ENCODE measurements at places on chromosomes 7 and 10. TPM values are rescaled to one million over a fixed set of nuclear protein-coding genes. Genes with fewer than 3 reads are reported as not detected.

PRSS2 gene
- not detected for polyA plus RNA-seq

- no peak for DNase-seq
Observed at GRCh38 chr7:28595801-28596200, 183.5 kb downstream of the CREB5 start.

LRRN3 gene
- polyA plus RNA-seq, result 7.1 TPM

GRCh38 chr7:92699966-92700514, 109.8 kb upstream of the FAM133B start:
- DNase-seq, result no peak

GRCh38 chr7:101367676-101368075, 5.0 kb downstream of the COL26A1 start:
- DNase-seq, result no peak

DNA sequence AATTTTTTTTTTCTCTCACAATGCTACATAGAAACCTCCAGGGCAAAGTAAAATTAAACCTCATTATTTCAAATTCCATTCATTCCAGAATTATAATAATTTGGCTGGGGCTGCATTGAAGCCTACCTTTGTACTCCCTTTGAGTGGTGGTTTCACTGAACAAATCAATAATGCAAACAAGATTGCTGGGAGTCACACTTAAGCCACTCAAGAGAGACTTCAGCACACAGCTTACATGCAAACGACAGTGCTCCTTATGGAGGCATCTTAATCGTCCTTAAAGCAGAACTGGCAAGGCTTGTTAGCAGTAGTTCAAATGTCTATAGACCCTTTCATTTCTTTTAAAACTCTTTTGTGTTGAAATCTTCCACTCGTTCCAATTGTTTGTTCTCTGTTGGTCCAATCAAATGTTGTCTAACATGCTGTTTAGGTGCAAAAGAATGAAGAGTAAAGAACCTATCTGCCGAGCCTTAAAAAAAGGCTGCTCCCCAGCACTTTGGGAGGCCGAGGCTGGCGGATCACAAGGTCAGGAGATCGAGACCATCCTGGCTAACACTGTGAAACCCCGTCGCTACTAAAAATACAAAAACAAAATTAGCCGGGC, 294.9 kb downstream of the FGFR2 start:
- no peak for DNase-seq

SAP25 gene
- 2.4 TPM for polyA plus RNA-seq

- no peak for DNase-seq
Observed at GRCh38 chr10:22633106-22633505, 81.3 kb downstream of the PIP4K2A start.

GRCh38 chr10:103184615-103185014, 8.5 kb downstream of the NT5C2 start:
- no peak for DNase-seq

GRCh38 chr10:7435674-7436073, 24.8 kb upstream of the SFMBT2 start:
- DNase-seq, result no peak

- peak; percentile 62 for DNase-seq
Observed at GRCh38 chr10:92387289-92387940, 96.4 kb downstream of the MARCHF5 start.

GRCh38 chr7:142298627-142299026, 40.8 kb upstream of the PRSS58 start:
- no peak for DNase-seq

DNA sequence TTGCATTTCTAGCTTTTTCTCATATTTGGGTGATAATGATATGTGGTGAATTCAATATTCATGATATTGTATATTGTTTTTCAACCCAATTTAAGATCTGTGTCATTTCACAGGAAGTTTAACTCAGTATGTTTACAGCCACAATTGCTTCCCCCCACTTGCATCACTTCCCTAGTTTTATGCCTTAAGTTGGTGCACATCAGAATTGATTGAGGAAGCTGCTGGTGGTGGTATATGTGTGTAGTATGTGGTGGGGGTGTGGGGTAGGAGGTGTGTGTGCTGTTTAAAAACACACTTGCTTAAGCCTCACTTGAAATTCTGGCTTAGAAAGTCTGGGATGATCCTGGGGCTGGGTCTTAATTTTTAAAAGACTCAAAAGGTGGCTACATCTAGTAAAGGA, 245.1 kb upstream of the AOAH start:
- no peak for DNase-seq

DNA sequence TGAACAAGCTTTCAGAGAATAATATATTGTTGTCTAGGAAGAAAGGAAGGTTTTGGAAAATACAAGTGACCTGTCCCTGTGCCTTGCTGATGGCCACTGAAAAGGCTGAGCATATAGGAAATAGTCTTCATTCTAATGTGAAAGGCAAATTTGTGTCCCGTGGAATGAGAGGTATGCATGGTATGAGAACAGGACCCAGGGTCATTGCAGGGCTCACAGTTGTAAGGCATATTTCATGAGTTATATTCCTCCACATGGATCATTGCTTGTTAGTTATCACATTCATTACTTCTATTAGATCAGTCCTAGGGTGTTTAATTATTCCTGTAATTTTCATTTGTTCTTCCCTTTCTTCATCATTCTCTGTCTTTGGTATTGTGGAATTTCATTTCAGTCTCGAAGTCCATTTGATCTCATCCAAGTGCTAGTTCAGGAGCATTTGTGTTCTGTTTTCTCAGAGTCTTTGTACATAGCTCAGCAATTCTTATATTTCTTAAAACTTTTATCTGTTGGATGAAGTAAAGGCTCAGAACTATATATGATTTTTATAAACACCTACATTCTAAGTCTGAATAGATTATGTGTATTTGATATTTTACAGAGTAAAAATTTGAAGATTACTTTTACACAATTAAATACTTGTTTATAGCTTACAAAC, 39.4 kb upstream of the ARHGAP21 start:
- no peak for DNase-seq

DNA sequence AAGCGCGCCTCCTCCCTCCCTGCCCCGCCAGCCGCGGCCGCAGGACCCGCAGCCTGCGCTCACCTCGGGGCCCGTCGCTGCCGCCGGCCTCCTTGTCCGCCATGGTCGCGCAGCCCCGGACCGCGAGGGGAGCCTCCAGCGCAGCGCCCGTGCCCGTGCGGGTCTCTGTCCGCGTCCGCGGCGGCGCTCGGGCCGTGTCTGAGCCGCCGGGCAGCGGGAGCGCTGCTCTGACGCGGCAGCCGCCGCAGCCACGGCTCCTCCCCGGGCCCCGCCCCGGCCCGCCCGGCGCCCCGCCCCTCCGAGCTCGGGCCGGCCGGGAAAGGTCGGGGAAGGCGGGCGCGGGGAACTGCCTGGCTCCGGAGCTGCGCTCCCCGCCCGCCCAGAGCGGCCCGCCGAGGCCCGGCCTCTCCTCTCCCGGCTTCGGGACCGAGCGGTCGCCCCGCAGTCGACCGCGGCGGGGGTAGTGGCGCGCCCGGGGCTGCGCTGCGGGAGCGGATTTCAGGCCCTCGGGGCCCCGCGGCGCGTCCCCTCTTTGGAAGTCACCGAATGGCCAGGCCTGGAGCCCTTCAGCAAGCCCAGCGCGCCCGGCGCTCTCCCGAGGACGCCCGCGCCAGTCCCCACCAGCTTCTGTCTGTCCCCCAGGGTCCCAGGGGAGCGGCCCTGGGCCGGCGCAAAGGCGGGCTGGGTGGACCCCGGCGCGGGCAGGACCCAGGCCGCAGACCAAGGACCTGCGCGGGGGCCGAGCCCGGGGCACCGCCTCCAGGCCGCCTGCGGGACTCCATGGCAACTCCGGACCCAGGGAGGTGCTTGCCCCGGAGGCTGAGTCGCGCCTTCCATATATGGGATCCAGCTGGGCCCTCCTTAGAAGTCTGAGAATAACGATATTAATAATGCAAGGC, at the start of gene HSPA12A:
Gene HSPA12A, minus strand, starts transcription at position 200 of the 899 bp plus-strand sequence. Its CDS starts 97 bp downstream, at position 103.
- no peak for DNase-seq

DNA sequence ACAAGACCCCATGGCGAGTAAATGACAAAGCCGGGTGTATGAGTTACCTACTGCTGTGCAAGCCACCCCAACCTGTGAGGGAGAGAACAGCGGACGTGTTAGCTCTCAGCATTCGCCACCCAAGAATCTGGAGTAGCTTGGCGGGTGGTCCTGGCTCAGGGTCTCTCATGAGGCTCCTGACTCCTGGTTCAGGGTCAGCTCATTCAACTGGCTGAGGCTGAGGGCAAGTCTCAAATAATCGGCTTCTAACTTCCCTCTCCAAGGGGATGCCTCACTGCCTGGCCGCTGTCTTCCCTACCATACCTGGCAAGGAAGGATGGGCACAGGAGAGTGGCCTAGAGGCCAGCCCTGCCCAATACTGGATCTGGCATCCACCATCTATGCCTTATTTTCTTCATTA, 94.2 kb downstream of the HTR5A start:
- no peak for DNase-seq

GRCh38 chr10:35453855-35454532, 117.7 kb downstream of the CCNY start:
- DNase-seq, result no peak

DNA sequence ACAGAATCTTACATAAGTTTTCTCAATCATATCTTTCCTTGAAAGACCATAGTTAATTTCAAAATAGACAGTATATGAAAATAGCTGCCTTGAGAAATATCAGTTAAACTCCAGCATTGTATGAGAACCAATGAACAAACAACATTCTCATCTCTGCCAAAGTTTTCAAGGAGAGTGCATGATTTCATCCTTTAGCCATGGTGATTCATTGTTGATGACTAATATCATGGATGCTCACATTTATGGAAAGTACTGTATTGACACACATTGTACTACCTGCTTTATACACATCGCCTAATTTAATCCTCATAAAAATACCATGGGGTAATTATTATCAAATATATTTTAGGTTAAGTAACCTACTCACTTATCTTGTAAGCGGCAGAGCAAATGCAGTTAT, 250.3 kb downstream of the CNTNAP2 start:
- no peak for DNase-seq

- DNase-seq, result no peak
Observed at GRCh38 chr10:971613-972012, 16.6 kb upstream of the GTPBP4 start.

DNA sequence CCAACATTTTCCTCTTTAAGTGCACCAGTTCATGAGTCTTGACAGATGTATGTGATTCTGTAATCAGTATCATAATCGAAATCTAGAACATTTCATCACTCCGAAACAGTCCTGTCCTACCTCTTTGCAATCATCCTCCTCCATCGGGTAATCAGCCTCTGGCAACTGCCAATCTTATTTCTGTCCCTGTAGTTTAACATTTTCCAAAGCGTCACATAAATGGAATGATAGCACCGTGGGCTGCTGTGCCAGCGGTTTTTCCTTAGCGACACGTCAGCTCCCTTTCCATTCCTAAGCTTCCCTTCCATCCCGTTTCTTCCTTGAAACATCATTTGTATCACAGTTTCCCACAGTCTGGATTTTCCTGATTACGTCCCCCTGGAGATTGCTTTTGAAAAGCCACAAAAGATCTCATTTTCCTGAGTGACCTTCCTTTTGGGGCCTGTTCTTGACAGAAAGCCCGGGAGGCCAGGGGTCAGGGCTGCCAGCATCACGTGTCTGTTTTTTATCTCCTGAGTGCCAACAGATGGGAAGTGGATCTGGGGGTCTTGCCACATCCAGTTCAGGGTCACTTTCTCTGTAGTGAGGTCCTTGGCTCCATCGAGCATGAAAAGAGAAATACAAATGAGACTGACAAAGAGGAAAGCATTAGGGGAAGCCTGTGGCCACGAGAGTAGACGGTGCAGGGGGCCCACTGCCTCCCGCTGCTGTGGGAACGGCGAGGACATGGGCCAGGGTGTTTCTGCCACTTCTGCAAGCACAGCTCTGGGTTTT, 31.6 kb downstream of the TMEM120A start:
- no peak for DNase-seq

DNA sequence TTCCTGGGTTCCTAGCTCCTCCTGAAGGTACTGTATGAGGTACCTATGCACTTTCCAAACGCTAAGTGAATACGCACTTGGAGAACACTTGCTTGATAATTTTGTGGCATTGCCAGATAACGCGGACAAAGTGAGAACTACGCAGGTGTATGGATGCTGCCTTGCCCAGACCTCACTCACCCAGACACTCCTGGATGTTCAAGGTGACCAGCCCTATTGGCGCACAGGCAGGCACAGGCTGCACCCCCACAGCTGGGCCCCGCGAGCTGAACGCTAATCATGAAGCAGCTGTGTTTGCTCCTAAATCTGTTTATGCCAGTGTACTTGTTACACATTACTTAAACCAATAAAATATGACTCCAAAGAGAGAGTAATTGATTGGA, 27.3 kb downstream of the DIP2C start:
- DNase-seq, result no peak

DNA sequence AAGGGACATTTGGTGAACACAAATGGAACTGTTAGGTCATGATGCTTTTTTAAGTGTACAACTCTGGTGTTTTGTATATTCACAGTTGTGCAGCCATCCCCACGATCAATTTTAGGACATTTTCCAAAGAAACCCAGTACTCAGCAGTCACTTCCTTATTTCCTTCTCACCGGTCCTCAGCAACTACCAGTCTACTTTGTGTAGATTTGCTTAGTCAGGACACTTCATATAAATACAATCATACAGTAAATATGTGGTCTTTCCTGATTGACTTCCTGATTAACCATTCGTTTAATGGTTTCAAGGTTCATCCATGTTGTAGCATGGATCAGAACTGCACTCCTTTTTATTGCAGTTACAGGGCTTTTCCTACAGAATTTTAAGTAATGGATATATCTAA, 14.4 kb downstream of the SGPL1 start:
- no peak for DNase-seq

DNA sequence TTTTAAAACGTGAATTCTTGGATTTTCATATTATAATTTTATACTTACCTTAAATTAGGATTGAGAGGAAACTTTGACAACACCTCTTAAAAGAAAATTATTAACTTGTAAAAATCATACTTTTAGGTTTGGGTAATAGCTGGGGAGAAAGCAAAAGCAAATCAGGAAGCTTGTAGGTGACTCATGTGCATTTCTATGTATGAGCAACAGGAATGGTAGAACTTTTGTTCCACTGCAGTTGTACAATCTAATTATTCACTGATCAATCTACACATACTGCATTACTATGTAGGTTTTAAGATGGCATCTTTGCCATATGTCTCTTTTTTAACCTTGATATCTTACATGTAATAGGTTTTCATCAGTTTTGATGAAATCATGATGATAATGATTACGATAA, 223.2 kb downstream of the PRKG1 start:
- no peak for DNase-seq

MRPL43 gene
- polyA plus RNA-seq, result 116 TPM

ANXA8 gene
- 0.50 TPM for polyA plus RNA-seq

DNA sequence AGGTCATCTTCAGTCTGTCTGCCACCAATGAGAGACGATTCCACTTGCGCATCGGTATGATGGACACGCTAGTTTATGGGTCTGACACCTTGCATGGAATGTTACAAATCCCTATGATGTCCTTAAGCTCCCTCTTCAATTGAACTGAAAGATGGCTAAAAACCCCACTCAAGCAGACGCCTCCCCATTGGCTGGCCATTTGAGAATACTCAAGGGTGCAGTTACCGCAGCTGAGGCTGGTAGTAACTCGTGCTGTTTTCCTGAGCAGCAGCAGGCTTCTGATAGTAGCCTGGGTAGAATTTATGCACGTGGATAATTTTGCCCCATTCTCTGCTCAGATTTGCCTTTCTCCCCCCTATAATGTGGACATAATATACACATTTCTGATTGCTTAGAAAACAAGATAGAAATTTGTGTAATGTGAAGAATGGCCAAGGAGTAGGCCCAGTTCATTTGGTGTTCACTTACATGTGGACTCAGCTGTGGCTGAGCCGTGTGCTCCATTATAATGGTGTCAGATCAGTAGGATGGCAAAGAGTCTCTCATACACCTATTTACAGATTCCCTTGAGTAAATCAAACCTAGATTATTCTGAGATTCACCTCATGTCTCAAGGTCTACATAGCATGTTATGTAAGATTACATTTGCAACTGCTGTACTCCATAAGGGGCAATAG, 142.8 kb downstream of the HIBADH start:
- DNase-seq, result no peak

All from left renal pelvis (tissue), 4 donors.